SK-N-DZ (cell line): ENCODE measurements at places on chromosomes 6 and 20.

GRCh38 chr20:63222541-63222940 is 6.6 kb upstream of the YTHDF1 start:
- DNase-seq = no peak

DNA sequence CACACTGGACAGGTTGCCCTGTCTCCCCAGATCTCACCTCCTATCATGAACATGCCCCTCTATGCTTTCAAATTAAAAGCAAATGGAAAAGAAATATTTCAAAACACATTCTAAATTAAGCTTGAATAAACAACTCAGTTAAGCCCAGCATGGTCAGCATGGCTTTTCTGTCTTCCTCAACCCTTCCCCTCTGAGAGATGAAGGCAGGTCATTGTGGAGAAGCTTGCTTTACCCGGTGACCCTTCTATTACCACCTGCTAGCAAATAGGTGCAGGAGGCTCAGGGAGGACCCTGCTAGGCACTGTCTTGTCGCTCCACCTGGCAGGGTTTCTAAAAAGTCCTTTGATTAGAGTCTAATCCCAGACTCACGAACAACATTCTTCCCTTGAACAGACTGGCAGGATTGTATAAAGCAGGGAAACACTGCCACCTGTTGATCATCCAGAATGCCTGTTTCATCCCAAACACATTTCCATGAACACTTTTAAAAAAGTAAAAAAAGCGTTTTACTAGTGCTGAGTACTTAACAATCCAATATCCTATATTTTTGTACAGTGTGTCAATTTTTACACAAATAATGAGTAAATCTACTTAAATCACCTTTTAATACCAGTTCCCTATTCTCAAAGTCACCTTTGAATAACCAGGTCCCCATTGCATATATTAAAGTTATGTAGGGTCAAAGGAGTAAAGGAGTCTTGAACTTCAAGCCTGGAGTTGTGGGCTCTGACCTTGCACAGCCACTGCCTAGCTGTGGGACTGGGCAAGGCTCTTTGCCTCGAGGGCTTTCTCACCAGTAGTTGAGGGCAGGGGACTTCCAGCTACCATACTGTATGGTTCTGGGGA is 75.5 kb downstream of the GPR6 start:
- DNase-seq = peak; percentile 34

DNA sequence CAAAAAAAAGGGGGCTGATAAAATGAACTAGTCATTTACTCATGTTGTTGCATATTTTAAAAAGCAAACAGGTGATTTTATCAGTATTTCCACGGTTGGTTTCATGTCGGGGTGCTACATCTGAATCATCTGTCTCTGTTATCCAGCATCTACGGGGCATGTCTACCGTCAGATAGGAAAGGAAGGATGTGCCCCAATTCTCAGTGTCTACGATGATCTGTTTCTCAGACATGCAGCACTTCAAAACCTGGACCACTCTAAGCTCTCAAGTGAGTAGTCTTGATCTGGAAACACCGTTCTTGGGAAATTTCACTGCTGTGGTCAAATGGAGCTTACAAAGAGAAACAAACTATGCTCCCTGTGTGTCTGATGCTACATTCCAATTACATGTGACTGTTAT is 240.3 kb upstream of the TAB2 start:
- no peak for DNase-seq

DNA sequence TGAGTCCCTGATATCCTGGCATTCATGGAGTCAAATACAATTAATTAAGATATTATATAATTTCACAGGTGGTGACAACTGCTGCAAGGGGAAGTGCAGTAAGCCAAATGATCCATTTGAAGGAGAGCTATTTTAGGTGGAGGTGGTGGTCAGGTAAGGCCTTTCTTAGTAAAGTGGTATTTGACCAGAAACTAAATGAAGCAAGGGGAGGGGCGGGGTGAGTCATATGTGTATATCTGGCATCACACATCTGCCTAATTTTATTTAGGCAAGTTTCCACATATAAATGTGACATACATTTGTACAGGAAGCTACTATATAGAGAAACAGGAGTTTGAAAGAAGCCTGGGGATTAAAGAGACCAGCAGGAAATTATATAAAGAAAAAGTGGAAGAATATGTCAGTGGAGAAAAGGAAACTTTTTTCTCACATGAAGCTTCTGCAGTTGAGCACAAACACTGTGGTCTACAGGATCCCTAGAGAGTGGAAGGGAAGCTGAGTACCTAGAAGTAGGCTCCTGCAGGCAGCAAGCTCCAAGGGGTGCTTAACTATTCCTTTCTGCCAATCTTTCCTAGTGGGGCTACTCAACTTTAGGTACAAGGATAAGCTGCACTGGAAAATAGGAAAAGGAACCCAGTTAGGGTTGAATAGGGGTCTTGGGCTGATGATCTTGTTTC is 99.6 kb downstream of the OGFRL1 start:
- DNase-seq = no peak

DNA sequence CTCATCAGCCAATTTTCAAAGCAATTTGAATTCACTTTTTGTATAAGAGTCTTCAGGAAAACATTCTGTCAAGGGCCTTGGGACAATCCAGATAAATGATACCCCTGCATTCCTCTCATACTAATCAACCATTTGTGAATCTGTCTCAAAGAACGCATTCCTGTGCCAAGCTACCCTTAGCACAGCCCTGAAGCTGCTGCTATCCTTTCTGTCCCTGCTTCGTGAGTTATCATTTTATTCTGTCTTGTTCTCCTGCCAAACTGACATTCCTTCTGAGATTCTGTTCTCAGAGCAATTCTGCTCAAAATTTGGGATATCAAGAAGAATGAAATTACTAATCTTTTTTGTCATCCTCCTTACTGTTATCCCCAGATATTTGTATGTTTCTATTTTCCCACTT is 213.9 kb upstream of the STXBP5 start:
- no peak for DNase-seq

- peak; percentile 36 for DNase-seq
Observed at GRCh38 chr6:33837971-33838665, 34.3 kb upstream of the MLN start.
